ENCODE measurements at places on chromosomes 4 and X. TPM values are rescaled to one million over a fixed set of nuclear protein-coding genes. Genes with fewer than 3 reads are reported as not detected.

The CYP2U1 gene
- total RNA-seq = 1.4 TPM

The ARHGEF38 gene
- not detected for total RNA-seq

The MAGEA10 gene
- total RNA-seq = not detected

The HTR2C gene
- total RNA-seq = not detected

The DOCK11 gene
- total RNA-seq = 6.8 TPM

The PAGE2B gene
- total RNA-seq = not detected

The DCAF4L1 gene
- total RNA-seq = 0.11 TPM

The CXCL10 gene
- total RNA-seq = 0.12 TPM

The MSMO1 gene
- total RNA-seq = 17.9 TPM

The LDB2 gene
- total RNA-seq = not detected

The SRPX gene
- total RNA-seq = 6.2 TPM

The ACOT9 gene
- 91.2 TPM for total RNA-seq

The RNF128 gene
- not detected for total RNA-seq

The EGF gene
- total RNA-seq = 0.13 TPM

The CT45A8 gene
- not detected for total RNA-seq

The ZC4H2 gene
- 2.1 TPM for total RNA-seq

The EBP gene
- total RNA-seq = 109 TPM

The ZNF732 gene
- not detected for total RNA-seq

The PPP1R2C gene
- total RNA-seq = not detected

Measured in A549 treated with CpdA at 1 μM for 4 hours (cell line).